Brain microvascular endothelial cell (primary cell): ENCODE measurements at places on chromosomes 11 and 22.
A peak's percentile ranks its signal among the peaks of the same experiment; 100 is the strongest.

DNA sequence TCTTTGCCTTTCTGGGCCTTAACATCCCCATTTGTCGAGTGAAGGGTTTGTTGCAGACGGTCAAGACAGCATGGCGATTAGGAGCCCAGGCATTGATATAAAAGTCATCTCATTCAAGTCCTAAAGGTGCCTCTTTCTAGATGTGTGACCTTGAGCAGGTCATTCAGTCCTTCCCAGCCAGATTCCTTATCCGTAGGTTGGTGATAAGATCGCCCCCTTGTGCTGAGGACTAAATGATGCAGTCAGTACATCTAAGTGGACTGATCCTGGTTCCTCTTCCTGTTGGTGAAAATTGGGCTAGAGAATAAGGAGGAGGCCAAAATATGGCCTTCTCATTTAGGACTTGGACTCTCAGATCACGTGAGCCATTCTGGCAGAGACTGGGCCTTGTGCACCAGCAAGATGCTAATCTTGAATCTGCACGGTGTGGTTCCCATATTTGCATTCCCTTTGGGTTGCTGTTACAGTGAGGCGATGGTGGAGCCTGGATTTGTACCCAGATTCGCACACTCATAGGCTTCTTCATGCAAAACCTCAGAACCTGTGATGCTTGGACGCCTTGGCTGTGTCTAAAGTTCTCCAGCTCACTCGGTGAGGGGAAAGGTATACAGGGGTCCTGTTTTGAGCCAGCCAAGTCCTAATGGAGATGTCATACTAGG, 156.8 kb downstream of the MYO18B start:
- DNase-seq: no peak

DNA sequence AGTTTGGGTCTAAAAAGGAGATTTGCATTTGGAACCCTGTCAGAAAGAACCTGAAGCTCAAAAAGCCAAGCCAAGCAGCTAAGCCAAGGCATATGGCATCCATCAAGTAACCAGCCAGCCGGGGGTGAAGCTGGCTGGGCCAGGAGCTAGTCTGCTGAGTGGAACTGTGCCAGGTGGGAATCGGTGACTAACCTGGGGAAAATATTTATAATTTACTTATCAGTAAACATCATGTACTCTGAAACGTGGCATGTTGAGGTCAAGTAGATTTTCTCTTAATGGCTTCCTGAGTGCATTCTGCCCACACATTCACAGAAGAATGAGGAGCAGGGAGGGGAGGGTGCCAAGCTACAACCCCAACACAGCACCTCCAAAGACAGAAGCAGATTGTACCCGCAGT, 70.5 kb upstream of the SESN3 start:
- DNase-seq: no peak

DNA sequence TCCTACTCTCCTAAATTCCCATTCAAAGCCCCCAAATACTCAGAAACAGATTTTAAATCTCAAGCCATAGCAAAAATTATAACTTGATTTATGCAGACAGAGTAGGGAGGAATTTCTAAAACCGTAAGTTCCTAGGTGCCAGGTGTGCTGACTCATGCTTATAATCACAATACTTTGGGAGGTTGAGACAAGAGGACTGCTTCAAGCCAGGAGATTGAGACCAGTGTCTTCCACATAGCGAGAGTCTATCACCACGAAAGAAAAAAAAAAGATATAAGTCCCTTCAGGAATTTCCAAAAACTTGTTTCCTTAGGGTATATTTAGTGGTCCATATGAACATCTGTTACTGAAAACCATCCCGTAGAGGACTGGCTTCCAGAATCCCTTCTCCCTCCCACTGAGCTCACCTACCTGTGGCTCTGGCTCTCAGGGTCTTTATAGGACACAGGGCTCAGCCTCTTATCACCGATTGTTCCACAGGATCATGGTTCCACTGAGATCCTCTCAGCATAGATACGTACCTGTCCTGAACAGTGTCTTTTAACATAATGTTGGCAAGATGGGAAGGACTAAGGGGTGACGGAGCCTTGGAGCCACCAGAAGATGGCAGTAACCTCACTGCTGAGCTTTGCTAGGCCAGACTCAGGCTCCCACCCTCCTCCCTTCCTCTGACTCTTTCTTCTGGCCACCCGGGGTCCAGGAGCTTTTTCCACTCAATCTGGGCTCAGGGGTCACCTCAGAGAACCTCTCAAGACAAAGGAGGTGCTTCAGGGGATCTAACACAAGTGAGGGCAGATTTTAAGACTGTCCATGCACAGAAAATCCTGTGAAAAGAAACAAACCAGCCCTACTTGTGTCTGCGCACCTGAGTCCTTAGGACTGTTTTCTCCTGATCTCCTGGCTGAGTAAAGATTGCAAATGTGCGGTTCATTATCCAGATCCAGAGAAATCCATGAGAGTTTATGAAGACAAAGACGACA, 117.5 kb upstream of the TOP3B start:
- peak; percentile 13 for DNase-seq

- DNase-seq: peak; percentile 7
Observed at GRCh38 chr11:108221371-108221770, 1.1 kb downstream of the NPAT start.

DNA sequence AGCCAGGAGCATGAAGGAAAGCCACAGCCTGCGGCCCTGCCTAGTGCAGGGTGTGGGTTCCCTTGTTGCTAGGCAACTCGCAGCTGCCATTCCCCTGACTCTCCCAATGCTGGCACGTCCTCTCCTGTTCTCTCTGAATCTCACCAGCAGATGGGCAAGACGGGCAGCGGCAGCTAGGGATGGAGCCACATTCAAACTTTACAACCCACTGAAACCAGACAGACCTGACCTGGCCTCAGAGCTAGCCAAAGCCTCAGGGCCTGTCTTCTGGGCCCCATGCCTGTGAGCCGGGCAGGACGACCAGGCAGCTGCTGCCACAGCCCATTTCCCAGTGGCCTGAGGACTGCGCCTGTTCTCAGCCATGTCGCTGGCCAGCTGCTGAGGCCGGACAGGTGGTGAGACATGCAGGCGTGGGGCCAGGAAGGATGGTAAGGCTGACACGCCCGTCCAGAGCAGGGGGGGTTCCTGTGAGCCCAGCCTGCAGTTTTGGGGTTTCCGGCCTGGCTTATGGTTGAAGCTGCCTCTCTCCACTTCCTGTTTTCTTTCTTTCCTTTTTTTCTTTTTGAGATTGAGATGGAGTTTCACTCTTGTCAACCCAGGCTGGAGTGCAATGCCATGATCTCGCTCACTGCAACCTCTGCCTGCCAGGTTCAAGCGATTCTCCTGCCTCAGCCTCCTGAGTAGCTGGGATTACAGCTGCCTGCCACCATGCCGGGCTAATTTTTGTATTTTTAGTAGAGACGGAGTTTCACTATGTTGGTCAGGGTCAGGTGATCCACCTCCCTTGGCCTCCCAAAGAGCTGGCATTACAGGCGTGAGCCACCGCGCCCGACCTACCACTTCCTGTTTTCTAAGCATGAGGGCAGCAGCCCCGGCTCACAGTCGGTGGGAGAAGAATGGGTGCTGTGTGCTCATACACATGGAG, 4.1 kb downstream of the SUN2 start:
- DNase-seq: no peak

DNA sequence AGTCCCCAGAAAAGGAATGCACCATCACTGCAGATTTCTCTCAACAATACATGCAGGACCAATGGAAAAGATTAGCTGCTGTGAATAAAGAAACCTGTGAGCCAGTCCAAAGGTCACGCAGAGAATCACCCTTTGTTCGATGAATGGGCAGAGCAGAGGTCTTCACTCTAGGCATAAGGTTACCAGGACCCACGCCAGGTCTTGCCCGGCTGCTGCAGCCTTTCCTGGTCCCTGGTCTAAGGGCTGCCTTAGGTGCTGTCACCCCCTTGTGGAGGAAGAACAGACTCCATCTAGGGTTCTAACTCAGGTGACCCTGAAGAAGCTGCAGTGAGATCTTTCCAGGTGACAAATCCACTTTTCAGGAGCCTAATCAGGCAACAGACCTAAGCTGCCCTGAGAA, 29.0 kb upstream of the NAP1L4 start:
- DNase-seq: no peak

DNA sequence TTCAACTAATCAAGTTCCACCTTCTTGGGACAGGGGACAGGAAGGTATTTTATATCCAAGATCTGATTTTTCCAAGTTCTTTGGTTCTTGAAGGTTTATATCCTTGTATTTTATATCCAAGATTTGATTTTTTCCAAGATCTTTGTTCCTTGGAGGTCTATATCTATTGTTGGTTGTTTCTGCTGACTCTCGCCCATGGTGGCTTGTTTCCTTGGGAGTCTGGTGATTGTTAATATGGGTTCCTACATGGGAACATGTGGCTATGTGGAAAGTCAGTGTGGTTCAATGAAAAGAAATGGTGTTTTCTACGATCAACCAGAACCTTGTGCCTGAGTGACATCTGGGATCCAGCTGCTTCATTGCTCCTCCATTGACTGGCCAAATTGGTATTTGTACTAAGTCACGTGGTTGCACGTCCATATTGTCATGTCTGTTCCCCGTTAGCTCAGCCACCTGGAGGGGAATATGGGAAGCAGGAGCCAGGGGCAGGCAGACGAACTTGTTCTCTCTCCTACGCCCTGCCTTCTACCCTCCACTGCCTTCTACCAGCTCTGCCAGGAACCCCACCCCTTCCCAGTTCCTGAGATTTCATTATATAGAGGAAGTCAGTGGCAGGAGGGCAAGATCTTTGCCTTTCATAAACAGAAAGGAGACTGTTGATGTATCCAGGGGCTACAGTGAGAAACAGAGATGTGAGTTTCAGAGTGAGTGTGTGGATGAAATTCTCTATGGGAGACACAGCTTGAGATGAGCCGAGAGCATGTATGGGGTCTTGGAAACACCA, 11.1 kb upstream of the CSF2RB start:
- DNase-seq: no peak

DNA sequence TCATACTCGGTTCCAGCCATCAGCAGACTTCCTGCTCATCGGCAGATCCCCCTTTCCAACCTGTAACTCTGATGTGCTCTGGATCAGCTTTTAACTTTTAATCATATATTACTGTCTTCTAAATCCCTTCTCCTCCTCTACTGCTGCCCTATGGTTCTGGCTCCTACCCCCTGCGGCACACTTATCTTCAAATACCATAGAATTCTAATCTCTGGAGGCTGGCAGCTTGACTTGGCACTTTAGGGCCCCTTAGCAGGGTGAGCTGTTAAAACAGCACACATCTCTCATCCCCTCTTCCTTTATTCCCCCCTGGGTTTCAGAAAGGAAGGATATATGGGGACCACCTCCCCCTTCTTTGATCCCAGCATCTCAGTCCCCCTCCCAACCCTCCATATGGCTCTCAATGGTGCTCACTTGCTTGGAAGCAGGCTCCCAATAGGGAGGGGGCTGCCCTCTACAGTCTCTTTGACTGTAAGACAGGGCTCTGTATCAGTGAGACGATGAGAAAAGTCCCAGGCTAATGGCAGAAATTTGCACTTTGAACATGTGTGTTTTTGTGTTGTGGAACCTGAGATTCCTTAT, 4.4 kb upstream of the CNTF start:
- DNase-seq: no peak

DNA sequence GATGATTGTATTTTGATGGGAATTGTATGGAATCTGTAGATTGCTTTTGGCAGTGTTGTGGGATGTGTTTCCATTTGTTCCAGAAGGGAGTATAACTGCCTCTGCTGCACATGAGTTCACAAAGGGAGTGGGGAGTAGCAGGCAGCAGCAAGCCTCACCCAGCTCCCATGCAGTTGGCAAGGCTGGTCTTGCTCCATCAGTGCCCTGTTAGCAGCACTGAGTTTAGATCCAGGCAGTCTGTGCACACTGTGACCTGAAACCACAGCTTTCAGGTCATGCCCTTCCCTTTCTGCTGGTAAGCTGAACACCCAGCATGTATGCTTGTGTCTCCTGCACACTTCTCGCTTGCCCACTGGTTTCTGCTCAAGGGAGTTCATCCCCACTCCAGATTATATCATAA, 3.7 kb upstream of the NUCB2 start:
- DNase-seq: no peak

GRCh38 chr11:19276859-19277808, 36.4 kb upstream of the E2F8 start:
- peak; percentile 6 for DNase-seq

DNA sequence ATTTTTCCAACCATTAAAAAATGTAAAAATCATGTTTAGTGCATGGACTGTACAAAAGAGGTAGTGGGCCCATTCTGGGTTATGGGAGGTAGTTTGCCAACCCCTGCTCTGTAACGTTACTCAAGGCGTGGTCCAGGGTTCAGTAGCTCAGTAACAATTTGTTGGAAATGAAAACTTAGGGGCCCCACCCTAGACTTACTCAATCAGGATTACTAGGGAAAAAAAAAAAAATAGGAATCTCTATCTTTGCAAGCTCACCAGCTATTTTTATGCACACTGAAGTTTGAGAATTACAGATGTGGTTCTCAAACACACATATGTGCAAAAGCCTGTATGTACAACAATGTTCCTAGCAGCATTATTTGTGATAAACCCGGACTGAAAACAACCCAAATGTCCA, 17.3 kb upstream of the LMO2 start:
- no peak for DNase-seq

GRCh38 chr22:37401401-37402183, 25.7 kb downstream of the ELFN2 start:
- DNase-seq: no peak

DNA sequence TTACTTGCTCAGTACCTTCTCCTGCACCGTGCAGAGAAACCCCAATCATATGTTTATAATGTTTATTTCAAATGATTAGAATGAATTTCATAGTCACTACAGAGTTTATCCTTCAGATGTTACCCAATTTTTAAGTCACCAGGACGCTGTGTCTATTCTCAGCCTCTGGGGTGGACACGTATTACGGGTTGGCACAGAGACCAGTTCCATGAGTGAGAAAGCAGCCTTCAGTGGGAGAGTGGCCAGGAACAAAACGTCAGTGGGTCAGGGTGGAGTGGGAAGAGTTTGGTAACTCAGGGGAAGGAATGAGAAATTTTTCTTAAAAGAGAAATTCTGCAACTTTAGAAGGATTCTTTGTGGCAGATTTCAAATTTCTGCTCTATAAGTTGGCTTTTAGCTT, 77.1 kb upstream of the MTMR2 start:
- DNase-seq: no peak

DNA sequence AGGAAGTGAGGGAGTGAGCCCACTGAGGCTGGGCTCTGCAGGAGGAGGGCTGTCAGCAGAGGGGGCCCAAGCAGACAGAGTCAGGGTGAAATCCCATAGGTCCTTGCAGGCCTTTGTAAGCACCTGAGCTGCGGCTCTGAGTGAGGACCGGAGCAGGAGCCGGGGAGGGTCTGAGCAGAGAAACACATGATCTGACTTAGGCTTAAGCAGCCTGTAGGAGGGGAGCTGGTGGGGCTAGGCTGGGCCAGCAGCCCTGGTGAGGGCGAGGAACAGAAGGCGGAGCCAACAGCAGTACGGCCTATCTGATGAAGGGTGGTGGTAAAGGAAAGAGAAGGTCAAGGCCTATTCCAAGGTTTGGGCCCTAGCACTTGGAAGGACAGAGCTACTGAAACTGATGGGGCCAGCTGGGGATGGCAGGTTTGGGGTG, 26.9 kb upstream of the CBX7 start:
- DNase-seq: no peak

DNA sequence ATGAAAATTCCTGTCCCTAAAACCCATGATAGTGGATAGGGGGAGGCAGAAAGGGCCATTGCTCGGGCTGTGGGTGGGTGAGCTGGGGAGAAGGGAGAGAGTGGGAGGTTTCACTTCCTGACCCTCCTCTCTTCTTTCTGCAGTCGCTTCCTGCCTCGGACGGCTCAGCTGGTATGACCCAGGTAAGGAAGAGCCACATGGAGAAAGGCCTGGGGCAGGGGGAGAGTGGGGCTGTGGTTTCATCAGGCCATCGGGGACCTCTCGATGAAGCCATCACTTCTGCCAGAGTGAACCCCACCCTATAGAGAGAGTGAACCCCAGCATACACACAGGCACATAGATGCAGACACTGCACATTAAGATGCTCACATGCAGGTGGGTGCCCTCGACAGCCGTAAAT, 12.6 kb downstream of the CD5 start:
- no peak for DNase-seq

GRCh38 chr11:112219476-112220232, 6.6 kb upstream of the PTS start:
- peak; percentile 63 for DNase-seq
